ENCODE measurements at places on chromosomes 7 and 10. TPM values are rescaled to one million over a fixed set of nuclear protein-coding genes. Genes with fewer than 3 reads are reported as not detected.

DNA sequence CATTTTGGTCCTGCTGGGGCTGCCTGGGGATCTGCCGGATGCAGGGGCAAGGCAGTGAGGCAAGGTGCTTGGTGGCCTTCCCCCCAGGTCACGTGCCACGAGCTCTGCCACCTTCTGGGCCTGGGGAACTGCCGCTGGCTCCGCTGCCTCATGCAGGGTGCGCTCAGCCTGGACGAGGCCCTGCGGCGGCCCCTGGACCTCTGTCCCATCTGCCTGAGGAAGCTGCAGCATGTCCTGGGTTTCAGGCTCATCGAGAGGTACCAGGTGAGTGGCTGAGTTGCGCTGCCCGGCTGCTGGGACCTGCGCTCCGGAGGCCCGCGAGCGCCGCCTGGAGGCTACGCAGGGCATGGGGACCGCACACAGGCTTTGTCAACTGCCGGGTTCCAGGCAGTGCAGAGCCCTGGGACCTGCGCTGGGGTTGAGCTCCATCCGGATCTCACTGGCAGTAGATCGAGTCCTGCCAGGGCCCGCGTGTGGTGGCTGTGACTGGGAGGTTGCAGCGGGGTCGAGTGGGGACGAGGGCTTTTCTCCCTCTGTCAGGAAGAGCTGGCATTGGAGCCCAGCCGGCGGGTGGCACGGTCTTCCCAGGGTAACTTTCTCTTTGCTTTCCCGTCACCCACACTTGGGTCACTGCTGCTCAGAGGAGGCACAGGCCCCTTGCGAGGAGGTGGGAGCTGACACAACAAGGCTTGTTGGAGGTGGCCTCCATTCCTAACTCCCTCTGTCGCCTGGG is 21.7 kb downstream of the AMZ1 start:
- ATAC-seq = peak; percentile 92

CALCR gene
- total RNA-seq = not detected

DNA sequence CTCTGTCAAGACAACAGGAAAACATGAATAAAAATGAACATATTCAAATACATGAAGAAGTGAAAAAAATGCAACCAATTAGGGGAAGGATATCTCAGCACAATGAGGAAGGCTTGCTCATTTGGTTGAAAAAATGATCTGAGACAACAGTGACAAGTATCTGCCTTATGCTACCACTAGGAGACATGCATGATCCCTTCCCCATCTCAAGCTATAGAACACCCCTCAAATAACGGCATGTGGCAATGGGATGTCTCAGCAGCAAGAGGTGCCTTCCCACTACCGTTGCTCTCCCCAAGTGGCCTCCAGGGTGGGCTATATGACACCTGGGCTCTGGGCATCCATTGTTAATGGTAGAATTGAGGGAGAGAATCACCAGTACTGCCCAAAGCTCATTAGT is 98.1 kb upstream of the RSU1 start:
- ATAC-seq = no peak

DNA sequence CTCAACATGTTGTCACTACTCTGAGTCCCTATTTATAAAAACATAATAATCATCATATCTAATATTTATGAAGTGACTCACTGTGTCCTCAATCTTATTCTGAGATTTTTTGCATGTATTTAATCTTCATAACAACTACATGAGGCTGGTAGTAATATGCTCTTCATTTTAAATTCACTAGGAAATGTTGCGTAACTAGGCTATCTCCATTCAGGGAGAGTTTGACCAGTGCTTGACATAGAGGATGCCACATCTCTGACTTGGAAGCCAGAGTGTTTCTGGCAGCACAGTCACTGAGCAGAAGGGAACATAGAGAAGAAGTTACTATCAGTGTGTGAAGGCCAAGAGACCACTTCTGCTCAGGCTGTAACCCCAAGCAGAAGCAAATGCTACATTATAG is 88.9 kb downstream of the FAM13C start:
- peak; percentile 29 for ATAC-seq

Measured in motor neuron (in vitro differentiated cells).